ENCODE measurements at places on chromosomes 3 and 15.

DNA sequence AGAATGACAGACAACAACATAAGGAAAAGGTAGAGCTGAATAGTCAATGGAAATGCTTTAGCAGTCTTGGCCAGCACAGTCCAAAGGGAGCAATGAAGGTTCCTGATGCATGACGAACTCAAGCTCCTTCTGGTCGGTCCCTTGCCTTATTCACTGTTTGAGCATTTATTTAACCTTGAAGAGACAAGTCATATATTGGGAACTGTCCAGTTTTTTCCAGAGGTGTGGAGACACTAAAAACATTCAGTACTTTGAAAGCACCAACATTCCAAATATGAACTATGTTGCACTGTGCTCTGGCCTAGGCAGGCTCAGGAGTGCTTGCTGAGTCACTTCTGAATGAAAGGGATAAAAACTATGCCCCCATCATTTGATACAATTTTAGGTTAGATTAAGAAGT lies 384.8 kb downstream of the MECOM start:
- no peak for DNase-seq

DNA sequence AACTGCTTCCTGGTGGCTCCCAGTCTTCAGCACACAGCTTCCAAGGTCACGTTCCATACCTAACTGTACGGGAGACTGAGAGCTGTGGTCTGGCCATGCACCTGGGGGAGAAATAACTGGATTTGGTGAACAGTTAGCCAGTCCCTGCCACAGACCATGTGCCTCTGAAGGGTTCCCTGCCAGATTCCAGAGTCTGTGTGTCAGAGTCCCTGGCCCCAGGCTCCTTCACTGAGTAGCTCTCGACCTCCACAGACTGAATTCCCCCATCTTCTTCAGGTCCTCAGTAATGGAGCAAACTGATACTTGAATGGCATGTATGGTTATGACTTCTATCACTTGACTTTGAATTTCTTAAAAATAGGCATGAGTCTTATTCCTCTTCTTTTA lies 17.5 kb downstream of the MKRN2OS start:
- DNase-seq, result no peak

DNA sequence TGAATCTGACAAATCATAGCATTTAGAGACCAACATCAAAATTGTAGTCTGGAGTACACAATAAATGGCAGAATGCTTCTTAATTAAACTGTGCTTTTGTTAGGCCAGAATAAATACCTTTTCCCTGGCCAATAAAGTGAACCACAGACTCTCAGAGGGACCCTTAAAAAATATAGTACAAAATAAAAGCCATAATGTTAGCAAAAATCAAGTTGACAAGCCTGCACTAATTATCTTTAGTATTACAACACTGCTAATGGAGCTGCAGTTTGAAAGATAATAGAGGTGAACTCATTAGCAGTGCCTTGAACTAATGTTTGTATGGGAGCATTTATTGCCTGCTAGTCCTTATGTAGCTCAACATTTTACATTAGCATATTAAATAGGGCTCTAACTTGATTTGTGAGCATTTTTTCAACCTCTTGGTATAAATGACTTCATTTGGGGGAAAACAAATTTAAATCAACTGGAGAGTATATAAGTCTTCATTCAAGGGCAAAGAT lies 801.3 kb downstream of the EPHA3 start:
- DNase-seq, result no peak

DNA sequence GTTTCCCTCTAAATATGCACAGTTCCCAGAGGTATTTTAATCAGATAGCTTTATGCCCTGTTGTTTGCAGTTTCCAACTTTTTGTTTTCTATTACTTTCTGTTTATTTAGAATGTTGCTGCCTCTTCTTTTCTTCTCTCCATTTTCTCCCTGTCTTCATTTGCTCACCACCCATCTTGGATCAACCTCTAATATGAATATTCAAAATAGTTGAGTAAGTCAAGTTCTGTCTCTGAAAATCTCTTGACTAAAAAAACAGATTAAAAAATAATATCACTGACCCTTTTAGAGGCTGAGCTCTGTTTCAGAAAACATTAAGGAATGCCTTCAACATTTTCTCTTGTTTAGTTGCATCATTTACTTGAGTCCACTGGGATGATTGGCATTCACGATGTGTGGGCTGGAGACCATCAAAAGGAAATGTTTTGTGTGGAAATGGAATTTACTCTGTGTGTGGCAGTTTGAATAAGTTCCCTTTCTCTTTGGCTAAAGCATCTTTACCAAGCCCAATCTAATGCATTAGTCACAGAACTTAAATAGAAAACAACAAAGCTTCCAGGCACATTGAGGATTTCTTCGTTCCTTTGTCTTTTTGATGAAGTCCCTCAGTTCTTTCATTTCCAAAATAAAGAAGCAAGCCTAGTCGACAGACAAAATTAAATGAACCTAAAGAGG lies 633.9 kb upstream of the TGFBR2 start:
- DNase-seq, result no peak

DNA sequence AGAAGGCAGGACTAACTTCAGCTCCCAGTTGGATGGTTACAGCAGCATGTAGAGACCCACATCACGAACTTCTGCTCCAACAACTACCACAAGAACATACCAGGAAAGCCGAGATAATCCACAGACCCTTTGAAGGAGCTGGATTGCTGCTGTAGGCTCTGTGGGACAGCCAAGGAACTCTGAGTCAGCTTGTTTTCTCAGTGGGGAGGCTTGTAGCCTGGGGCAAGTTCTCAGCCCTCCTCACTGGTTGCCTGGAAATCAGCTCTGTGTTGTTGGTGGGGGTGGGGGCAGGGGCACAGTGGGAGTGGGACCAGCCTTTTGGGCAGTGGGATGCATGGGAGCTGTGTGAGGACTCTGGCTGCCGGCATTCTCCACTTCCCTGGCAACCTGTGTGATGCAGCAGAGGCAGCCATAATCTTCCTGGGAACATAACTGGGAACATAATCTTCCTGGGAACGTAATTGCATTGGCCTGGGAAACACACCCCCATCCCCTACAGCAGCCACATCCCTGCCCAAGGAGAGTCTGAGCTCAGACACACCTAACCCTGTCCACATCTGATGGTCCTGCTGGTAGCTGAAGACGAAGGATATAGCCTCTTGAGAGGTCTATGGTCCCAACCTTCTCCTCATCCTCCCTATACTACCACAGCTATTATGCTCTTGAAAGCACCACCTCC lies 153.1 kb downstream of the PEAK1 start:
- DNase-seq, result no peak

GRCh38 chr3:176159796-176160195 lies 1037.5 kb downstream of the TBL1XR1 start:
- no peak for DNase-seq

GRCh38 chr15:73550190-73550589 lies 83.0 kb downstream of the NPTN start:
- no peak for DNase-seq

GRCh38 chr3:126677862-126678503 lies 23.1 kb upstream of the TXNRD3 start:
- DNase-seq, result no peak

GRCh38 chr3:17125738-17126442 lies 241.1 kb downstream of the PLCL2 start:
- no peak for DNase-seq

DNA sequence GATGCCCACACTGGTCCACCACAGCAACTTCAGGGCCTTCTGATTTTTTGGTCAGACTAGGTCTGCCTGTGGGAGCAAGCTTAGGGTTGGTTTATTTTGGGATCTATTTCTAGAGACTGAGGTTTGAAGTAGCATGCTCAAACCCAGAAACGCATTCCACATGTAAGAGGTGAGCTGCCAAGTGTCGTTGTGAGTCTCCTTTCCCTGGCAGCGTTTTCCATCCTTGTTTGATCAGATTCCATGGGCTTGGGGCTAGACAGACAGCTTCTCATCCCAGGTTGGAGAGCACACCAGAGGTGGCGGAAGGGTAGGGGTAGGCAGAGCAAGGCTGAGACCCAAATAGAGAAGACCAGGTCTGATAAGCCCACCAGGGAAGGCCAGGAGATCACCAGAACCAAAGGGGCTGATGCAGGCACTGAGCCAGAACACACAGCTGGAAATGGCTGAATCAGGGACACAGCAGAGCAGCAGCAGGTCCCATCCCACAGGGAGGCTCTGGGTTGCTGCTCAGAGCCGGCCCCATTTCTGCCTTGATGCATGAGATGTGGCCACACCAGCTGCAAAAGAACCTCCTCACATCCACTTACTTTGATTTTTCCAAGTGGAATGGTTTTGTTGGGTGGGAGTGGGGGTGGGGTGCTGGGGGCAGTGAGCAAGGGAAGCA lies 186.8 kb downstream of the THSD4 start:
- no peak for DNase-seq

DNA sequence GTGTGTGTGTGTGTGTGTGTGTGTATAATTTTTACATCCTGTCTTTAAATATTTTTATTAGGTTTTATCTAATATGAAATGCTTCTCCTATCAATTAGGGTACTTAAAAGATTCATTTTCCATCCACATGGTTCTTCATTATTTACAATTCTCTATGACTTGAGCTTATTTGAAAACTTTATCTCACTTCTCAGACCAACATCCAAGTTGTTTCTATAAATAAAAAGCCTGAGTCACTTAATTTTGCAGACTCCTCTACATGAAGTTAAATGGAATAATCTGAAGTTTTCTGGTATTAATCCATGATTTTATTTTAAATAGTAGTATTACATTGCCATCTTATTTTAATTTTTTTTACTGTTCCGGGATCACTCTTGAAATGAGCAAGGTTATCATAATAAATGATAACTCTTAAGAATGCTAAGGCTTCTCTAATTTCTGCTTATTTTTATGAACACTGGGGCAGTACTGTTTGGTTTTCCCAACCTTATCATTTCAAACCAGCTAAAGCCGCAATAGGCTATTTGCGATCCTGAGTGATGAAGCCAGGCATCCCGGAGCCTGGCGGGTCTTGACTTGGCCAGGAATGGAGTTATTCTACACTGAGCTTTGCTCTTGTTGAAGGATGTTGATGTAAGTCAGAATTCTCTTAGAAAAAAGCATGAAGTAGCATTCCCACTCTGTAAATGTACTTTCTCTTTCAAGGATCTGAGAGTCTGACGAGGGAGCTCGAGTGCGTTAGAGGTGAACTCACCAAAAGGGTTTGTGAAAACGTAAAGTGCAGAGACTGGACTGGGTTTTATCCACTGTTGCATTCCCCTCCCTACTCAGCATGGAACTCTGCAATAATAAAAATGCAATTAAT lies 220.2 kb upstream of the LRTM1 start:
- no peak for DNase-seq

DNA sequence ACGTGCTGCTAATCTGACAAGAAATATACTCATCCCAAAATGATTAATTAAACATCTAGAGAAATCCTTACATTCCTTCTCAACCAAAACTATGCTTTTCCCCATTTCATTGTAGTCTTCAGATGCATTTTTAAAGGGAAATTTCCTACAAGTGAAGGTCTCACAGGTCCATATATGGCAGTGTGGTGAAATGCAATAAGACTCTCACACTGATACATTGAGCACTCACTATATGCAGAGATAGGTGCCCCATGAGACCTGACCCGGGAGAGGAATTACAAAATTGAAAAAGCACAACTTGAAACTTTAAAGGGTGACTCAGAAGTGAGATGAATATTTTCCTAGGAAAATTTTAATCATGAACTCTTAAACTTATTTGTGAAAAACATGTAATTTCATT lies 629.2 kb upstream of the NAALADL2 start:
- DNase-seq, result no peak

GRCh38 chr3:119636249-119636648 lies 24.1 kb downstream of the POPDC2 start:
- peak; percentile 74 for DNase-seq

GRCh38 chr3:41846850-41847249 lies 115.1 kb downstream of the ULK4 start:
- no peak for DNase-seq

- DNase-seq, result no peak
These were observed 12.9 kb downstream of the GABRB3 start for GRCh38 chr15:26759986-26760385.

Data from epithelial cell of proximal tubule (primary cell).